NAMALWA (cell line): ENCODE measurements at places on chromosomes 3 and 15.

- no peak for DNase-seq
These were observed 129.7 kb upstream of the PRICKLE2 start for GRCh38 chr3:64354956-64355355.

- DNase-seq: no peak
These were observed 137.2 kb downstream of the PPM1L start for GRCh38 chr3:160893207-160893606.

DNA sequence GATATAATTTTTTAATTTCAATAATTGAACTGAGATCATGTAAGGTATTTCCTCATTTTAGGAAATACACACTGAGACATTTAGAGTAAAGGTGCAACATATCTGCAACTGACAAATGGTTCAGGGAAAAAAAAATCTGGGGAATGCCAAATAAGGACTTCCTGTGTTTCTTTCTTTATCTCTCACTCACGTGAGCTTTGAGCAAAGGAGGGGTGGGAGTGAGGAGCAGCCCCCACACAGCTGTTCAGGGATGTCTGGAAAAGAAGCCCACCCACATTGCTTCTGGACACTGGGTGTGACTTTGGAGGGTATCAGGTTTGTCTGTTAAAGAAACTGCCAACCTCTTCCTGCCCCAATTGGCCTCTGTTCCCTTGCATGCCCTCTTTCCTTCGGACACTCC lies 5.6 kb upstream of the TP63 start:
- DNase-seq: no peak

- DNase-seq: peak; percentile 42
These were observed 7.8 kb upstream of the NUP210 start for GRCh38 chr3:13427662-13428603.

GRCh38 chr3:187014417-187014864 lies 84.1 kb downstream of the ST6GAL1 start:
- no peak for DNase-seq

DNA sequence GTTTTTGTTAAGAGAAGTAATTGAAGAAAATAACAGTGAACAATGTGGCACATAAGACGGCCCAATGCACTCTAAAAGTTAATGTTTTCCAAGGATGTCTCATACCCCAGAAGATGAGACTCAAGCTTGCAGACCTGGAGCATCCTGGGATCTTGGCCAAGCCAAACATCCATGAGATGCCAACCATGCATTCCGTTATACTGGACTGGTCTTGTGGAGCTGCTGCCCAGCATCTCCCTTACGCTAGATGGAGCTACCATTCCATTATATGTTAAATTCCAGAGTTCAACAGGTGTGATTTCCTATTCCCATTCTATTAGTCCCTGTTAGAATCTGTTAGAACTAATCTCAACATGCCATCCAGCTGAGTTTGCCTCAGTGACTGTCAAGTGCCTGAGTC lies 181.8 kb downstream of the PDCD6IP start:
- no peak for DNase-seq

DNA sequence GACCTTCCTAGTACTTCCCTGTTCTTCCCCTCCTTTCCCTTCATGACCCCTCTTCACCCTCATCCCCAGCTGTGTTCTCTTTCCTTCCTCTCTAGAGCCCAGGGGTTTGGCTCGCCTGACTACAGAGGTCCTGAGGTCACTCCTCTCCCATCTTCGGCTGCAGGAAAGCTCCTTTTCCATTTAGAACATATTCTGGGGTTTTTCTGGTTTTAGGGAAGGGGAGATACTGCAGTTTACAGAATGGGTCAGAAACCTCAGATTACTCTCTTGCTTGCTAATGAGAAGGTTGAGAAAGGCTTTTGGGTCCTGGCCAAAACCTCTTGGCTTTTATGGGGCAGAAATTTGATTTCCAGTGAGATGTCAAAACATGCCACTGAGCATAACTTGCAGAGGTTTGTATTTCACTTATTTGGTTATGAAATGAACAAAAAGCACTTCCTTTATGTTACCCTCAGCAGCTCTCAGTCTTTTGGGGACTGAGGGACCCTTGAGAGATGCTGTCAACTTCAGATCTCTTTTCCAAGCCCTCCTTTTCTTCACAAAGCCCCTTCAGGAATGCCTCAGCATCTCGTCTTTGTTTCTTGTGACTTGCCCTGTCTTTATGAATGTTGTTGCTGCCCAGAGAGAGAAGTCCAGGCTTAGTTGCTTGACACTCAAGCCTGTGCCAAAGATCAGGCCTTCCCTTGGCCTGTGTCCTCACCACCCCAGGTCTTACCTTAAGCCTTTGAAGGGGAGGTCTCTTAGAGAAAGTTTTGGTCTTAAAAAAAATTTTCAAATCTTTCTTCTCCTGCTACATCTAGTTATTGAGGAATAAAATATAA lies 121.7 kb upstream of the TPM1 start:
- no peak for DNase-seq

GRCh38 chr15:68151277-68151676 lies 53.9 kb downstream of the CALML4 start:
- no peak for DNase-seq

- no peak for DNase-seq
These were observed 8.5 kb downstream of the PDIA5 start for GRCh38 chr3:123075359-123075758.

DNA sequence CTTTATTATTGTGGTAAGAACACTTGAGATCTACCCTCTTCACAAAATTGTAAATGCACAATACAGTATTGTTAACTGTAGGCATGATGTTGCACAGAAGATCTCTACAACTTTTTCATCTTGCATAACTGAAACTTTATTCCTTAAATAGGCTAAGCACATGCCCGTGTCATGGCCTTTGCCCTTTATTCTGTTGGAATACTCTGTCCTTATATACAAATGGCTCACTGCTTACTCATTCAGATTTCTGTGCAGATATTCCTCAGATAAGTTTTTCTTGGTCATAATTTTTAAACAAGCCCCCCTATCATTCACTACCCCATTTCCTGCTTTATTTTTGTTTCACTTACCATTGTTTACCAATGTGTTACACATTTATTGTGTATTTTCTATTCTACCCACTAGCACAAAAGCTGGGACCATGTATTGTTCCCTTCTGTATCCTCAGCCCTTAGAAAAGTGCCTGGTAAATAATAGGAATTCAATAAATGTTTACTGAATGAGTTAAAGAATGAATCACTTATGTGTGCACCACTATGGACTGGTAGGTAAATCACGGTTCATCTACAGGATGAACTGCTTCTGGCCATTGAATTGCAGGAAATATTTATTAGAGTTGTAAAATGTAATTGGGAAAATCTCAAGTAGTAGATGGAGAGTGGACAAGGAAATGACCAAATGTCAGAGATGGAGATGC lies 151.0 kb downstream of the CPNE4 start:
- DNase-seq: no peak

- DNase-seq: no peak
These were observed 43.2 kb downstream of the SCAPER start for GRCh38 chr15:76861815-76862397.

DNA sequence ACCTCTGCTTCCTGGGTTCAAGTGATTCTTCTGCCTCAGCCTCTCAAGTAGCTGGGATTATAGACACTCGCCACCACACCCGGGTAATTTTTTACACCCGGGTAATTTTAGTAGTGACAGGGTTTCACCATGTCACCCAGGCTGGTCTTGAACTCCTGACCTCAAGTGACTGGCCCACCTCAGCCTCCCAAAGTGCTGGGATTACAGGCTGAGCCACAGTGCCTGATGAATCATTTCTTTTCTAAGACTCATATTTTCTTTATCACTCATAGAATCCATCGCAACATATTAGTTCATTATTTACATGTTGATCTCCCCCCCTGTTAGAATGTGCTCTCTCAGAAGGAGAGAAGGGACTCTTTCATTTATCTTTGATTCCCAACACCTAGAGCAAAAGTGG lies 109.5 kb upstream of the PTPRG start:
- no peak for DNase-seq

DNA sequence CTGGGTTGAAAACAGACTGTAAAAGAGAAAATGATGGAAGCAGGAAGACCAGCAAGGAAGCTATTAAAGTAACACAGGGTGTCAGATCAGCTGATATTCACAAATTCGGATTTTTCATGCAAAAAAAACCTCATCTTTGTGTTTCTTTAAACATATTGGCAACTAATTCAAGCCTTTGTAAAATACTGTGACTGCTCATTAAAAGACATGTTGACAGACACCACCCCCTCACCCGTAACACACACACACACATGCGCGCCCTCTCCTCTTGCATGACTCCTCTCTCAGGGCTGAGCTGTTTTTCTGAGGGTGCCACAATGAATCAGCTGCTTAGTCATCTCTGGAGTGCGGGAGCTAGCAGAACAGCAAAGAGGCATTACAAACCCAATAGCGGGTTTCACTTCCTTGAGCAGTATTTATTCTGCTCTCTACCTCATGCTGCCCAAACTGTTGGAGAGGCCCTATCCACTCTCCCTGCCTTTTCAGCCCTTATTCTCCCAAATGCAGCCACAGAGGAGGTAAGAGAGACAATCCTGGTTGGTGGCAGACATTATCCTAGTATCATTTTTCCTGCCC lies 35.8 kb upstream of the CCDC80 start:
- peak; percentile 78 for DNase-seq

GRCh38 chr15:73273181-73274002 lies 95.4 kb downstream of the HCN4 start:
- DNase-seq: peak; percentile 77

DNA sequence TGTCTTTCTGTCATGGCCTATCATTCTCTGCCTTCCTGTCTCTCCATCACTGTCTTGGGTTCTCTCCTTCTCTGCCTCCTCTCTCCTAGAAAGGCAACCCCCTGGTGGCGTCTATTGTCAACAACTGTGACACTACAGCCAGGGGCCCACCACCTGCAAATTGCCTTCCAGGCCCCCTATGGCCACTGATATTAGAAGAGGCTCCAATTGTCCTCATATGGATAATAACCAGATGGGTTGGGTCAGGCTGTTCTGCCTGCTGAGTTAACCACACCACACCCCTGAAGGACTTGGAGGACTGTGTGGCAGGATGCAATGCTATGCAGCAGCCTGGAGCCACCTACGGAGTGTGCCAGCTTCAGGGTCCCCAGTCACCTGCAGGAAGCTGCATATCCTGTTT lies 665.0 kb downstream of the NTRK3 start:
- no peak for DNase-seq

DNA sequence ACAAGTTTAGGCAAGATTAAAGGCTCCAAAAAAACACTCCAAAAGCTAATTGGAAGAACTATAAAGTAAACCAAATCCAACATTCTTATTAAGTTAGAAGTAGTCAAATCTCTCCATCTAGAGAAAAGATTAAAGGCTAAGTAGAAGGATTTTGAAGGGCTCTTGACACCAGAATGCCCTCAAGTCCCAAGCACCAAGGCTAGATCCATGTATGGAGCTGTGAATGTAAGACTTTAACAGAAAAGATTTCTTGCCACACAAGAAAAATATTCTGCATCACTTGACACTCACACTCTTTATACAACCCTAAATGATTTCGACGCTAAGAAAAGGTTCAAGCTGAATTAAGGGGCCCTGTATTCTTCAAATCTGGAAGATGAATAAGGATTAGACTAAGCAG lies 345.2 kb downstream of the VGLL3 start:
- no peak for DNase-seq

- no peak for DNase-seq
These were observed 6.8 kb upstream of the GAP43 start for GRCh38 chr3:115616461-115616860.

DNA sequence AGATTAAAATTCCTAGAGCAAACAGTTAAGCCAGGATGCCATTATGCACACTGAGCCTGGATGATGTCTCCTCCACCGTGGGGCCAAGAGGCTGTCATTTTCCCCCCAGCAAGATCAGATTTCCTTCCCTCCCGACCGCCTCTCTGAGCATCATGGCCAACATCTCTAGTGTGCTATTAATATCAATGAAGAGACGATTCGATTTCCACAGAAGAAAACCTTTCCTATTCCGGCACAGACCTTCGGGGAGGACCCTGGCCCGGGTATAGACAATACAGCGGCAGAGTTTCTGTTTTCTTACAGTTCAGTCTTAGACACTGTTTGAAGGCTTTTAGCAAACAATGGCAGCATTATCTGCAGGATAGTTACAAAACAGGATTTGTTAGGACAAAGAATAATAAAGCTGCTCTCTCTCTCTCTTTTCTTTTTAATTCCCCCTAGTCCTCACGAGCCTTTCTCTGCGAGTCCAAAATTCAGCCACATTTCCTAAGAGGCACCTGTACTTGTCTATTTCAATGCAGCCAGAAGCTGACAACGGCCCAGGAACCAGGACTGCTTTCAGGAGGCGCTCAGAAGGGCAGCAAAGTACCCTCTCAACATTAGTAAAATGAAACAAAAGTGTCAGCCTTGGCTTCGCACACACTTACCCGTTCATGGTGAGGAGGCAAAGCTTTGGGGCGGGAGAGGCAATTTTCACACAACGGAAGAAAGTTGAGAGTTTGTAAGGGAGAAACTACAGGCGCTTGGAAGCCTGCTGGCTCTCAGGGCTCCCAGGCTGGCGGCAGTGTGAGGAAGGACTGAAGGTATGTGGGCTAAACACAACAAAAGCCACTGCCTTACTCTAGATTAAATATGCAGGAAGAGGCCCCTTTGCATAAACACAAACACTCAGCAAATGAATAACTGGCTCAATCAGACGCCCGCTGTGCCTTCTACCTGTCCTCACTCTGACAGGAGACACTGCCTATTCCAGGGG lies 278.0 kb downstream of the FOXP1 start:
- no peak for DNase-seq

DNA sequence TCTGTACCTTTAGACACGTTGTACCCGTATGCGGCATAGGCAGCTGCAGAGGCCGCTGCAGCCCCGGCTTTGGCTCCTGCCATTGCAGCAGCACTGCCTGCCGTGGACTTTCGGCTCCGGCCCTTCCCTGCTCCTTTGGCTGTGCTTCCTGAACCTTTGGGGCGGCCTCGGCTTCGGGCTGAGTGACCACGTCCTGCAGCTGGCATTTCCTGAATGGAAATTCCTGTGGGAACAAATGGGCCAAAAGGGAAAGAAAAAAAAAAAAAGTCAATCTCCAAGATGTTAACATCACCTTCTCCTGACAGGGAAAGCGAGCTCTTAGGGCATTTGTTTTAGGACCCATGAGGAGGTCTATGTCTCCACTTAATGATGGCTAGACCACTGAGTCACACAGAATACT lies 29.6 kb downstream of the CHAC1 start:
- DNase-seq: no peak

DNA sequence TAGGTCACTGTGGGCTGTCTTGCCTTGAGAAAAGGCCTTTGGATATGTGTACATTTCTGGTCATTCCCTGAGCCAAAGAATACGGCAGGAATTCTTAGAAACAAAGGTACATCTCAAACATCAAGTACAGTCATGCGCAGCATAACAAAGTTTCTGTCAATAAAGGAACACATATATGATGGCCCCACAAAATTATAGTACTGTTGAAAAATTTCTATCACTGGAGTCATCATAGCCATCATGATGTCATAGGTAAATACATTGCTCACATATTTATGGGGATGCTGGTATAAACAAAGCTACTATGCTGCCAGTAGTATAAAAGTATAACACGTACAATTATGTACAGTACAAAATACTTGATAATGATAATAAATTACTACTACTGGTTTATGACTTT lies 38.9 kb upstream of the NECTIN3 start:
- DNase-seq: no peak
